ENCODE measurements at places on chromosomes 2 and 18.

DNA sequence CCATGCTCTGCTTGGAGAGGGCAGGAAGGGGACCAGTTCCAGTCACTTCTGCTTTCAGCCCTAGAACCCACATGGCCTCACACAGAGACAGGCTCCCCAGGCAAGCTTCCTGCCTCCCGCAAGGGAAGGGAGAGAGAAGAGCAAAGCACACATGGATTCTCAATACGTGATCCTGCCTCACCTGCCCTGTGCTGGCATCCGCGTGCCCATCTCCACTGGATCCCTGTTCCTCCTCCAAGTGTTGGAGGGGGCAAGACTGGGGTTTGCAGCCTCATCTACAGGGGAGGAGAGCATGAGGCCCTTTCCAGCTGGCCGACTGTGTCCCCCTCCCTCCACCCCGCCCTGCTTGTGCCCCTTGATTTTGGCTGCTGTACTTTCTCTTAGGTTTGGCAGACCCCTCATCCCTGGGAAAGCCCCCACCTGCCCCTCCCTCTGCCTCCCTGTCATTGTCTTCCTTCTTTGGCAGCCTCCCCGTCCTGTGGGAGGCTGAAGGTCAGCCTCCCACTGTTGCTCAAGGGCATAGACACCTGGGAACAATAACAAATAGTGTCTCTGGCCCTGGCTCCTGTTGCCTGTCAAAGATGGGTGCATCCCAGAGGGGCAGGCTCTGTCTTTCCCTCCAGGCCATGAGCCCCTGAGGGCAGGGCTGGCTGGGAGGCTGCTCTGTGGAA lies 22.7 kb downstream of the KCNF1 start:
- no peak for DNase-seq

- no peak for DNase-seq
Observed at GRCh38 chr18:23825496-23825895, 136.2 kb downstream of the LAMA3 start.

- DNase-seq: no peak
Observed at GRCh38 chr2:11749646-11750349, 3.4 kb downstream of the LPIN1 start.

GRCh38 chr2:43737097-43737854 lies 36.6 kb upstream of the DYNC2LI1 start:
- DNase-seq: no peak

DNA sequence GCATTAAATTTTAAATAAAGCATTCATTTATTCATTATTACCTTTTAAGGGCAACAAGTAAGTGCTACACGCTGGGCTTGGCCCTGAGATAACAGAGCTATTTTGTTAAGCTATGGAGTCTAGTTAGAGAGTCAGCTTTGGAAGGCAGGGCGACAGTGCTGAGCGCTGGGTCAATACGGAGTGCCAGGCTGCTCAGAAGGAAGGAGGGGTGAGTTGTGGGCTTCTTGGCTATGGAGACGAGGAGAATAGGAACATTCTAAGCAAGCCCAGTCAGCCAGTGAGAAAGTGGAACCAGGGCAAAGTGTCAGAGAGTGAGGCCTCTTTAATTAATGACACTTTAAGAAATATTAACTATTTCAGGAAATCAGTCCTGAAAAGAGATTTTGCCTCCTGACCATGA lies 288.4 kb downstream of the LRRTM1 start:
- DNase-seq: no peak

GRCh38 chr2:221844212-221845020 lies 272.3 kb upstream of the EPHA4 start:
- no peak for DNase-seq

- DNase-seq: no peak
Observed at GRCh38 chr18:80196528-80197320, 50.6 kb downstream of the PARD6G start.

- no peak for DNase-seq
Observed at GRCh38 chr2:57617318-57617717, 429.3 kb upstream of the VRK2 start.
